ENCODE measurements at places on chromosomes 7 and 10. TPM values are rescaled to one million over a fixed set of nuclear protein-coding genes. Genes with fewer than 3 reads are reported as not detected.

HTR5A gene
- total RNA-seq = not detected

DNA sequence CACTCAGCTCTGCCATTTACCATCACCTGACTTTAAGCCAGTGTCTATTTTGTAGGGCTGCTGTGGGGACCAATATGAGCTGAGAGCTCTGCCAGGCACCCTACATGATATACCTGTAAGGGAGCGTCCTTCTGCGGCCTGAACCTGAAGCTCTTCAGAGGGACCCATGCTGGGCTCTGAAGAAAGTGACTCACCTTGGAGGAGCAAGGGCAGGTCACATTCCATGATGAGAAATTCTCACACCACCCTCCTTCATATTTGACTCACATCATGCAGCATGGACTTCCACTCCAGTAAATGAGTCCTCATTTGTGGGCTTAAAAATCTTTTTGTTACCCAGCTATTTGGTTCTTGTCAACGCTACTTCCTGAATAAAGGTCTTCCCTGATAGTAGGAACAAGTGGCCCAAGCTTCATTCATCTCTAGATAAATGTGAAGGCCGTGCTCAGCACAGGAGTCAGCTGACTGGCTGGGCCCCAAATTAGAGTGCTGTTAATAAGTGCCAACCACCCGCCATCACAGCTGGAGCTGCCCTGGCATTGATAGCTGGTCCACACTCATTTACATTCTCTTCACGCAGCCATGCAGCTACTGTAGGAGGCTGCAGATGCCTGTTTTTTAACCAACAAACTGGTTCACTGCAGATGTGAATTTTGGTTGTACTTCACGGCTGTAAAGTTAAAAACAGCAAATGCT is 78.4 kb downstream of the RNF216 start:
- peak; percentile 64 for DNase-seq

DNA sequence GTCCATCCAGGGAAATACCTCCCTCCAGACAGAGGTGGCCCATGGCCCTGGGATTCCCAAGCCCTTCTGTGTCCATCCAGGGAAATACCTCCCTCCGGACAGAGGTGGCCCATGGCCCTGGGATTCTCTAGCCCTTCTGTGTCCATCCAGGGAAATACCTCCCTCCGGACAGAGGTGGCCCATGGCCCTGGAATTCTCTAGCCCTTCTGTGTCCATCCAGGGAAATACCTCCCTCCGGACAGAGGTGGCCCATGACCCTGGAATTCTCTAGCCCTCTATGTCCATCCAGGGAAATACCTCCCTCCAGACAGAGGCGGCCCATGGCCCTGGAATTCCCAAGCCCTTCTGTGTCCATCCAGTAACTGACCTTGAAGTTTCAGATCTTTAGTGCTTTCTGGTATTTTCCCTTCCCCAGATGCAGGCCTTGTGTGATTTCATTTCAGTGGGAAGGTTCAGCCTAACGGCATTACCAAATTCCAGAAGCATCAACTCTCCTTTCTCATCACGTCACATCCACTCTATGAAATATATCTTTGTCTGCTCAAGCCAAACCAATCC is 28.8 kb upstream of the DIP2C start:
- DNase-seq = no peak

DNA sequence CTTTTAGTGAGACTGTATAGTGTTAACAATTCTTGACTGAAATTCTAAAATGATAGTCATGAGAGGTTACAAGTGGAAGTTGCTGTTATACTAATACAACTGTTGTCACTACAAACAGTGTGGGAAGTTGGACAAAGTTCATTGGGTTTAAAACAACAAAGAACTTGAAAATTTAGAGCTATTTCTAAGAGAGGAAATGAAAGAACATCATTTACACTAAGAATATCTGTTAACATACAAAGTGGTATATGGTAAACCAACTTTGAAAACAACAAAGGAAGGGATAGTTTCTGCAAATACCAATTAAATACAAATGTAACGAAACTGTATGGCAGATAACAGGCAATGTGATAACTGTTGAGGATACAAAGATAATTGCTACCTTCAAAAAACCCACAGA is 11.6 kb downstream of the MTPN start:
- DNase-seq = no peak

GRCh38 chr7:7830122-7830878 is 111.9 kb upstream of the RPA3 start:
- DNase-seq = peak; percentile 40

Data from stomach (tissue), 19 donors.